Stimulated activated naive CD8-positive, alpha-beta T cell treated with anti-CD3 and anti-CD28 coated beads, Interleukin-15, Interleukin-2, amounts not matched to agents 100 U/mL and 50 U/mL, for 24 hours (primary cell): ENCODE measurements at places on chromosomes 4 and X.

- DNase-seq, result no peak
Measured at GRCh38 chr4:5079581-5079980, 28.3 kb downstream of the STK32B start.

GRCh38 chrX:71953946-71954345 is 43.3 kb downstream of the NHSL2 start:
- no peak for DNase-seq

DNA sequence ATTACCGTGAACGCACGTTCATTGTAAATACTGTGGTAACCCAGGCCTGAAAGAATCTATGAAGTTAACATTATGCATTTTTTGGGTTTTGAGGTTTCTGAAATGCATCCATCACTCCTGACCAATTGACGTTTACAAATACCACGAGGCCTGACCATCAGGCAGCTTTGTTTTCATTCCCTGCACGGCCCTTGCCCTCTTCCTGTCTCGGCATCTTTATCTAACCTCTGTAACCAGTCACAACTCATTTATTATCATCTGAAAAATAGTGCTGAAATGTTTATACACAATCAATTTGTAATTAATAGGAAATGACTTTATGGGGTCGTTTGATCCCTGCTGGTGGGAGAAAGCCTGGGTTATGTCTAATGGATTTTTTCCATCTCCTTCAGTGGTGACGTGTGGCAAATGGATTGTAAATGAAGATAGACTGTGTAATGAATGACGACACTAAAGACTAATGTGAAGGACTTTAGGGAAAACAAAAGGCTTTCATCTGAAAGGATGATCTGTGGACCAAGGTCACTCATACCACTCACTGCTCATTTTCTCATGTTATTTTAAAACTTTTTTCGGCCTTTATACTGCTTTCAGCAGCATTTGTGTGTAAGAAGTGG is 102.7 kb upstream of the SORBS2 start:
- DNase-seq, result no peak

- DNase-seq, result no peak
Measured at GRCh38 chrX:42098900-42099299, 175.5 kb upstream of the CASK start.

DNA sequence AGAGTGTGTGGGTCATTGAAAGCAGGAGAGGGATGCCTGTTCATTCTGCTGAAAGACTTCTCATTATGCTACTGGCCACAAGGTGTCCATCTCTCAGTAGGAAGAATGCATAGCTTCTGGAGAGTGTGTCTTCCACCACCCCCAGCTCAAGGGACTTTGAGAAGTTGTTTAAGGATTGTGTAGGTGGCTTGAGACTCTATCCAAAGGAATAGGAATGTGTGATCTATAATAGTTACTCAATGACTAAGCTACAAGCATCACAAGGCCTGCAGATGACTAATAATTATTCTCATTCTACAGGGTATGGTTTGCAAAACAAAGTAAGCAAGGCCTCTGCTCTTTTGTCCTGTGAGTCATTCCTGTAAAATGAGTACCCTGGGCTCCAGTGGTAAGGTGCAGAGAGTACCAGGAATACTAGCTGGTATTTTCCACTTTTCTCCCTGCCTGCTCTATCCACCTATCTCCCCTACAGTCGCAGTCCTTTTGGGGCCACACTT is 279.8 kb upstream of the BOD1L1 start:
- no peak for DNase-seq

GRCh38 chr4:166763018-166763417 is 471.3 kb downstream of the SPOCK3 start:
- DNase-seq, result no peak

DNA sequence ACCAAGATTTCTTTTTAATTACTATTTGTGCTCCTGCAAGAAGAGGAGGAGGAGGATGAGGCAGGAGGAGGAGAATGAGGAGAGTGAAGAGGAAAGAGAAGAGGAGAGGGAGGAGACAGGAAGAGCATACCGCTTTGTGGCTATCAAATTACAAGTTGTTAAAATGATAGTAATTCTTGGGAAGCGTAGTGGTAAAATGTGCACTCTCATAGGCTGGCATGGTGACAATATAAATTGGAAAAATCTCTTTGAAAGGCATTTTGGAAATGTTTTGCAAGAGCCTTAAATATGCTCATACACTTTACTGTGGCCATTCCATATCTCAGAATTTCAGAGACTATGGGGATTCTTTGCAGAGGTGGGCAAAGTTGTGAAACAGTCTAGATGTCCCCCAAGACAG is 53.2 kb downstream of the MXRA5 start:
- no peak for DNase-seq

DNA sequence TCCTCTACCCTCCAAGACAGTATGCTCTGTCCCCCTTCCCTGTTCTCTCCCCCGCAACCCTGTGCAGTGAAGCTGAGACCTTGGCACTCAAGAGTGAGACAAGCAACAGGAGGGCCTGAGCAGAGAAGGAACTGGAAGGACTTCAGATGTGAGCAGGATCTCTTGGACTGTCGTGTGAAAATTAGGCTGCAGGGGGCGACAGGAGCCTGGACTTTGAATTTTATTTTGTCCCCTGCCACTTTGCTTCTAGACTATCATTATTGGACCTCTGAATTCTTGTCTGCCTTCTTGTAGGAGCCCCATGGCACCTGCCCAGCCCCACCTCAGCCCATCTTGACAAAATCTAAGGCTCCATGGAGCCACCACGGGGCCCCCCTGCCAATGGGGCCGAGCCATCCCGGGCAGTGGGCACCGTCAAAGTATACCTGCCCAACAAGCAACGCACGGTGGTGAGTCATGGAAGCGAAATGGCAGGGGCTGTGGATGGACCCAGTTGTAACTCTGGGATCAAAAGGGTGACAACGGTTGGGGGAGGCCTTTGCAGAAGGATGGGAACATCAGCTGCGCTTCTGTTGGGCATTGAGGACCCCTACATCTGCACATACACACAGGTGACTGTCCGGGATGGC is 1.7 kb downstream of the ARAF start:
- no peak for DNase-seq
